Activated naive CD4-positive, alpha-beta T cell treated with anti-CD3 and anti-CD28 coated beads, Interleukin-2, amount 10 ng/mL, durations not matched to agents 7 days and 5 days (primary cell): ENCODE measurements at places on chromosomes 2 and 18.

GRCh38 chr18:31267823-31268481 lies 50.0 kb upstream of the DSG1 start:
- DNase-seq, result no peak

DNA sequence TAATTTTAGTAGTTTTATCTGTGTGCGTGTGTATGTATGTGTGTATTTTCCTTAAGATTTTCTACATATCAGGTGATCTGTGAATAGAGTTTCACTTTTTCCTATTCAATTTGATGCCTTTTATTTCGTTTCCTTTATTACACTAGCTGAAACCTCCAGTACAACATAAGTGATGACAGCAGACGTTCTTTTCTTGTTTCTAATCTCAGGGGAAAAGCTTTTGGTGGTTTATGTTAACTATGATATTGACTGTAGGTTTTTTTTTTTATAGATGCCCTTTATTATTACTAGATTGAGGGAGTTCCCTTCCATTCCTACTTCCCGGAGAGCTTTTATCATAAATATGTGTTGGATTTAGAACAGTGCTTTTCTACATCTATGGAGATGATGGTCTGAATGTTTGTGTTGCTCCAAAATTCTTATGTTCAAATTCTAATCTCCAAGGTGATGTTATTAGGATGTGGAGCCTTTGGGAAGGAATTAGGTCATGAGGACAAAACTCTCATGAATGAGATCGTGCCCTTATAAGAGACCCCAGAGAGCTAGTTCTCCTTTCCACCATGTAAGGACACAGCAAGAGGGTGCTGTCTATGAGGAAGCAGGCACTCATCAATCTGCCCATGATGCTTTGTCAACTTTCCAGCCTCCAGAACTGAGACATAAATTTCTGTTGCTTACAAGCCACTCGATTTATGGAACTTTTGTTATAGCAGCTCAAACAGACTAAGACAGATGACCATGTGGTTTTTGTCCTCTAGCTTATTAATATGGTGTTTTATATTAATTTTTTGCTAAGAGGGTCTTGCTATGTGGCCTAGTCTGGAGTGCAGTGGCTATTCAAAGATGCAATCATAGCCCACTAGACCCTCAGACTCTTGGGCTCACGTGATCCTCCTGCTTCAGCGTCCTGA lies 5.9 kb upstream of the RHBDD1 start:
- no peak for DNase-seq

DNA sequence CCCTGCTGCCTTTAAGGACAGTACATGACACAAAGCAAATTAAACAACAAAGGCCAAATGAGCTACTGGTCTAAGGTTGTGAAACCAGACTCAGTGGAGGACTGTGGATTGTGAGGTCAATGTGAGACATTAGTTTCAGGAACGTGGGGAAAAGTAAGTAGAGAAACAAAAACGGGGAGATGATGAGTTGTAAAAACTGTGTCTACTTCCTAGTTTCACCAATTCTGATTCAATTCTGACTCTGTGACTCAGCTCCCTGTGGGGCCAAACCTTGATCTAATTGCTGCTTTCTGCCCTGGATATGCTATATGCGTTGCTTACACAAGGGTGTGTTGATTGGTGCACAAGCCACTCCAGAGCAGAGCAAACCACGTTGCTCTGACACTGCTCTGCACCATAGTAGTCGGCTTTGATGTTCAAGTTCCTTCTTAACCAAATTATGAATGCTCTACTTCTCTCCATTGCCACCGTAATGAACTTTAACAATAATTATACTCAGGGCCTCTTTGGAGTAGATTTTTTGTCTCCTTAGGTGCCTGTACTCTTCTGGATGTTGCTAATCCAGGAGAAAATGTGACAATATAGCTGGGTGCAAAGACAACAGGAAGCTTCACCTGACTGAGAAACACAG lies 1640.1 kb upstream of the CELF4 start:
- no peak for DNase-seq

- no peak for DNase-seq
These were observed 64.7 kb upstream of the EDAR start for GRCh38 chr2:109053716-109054115.

DNA sequence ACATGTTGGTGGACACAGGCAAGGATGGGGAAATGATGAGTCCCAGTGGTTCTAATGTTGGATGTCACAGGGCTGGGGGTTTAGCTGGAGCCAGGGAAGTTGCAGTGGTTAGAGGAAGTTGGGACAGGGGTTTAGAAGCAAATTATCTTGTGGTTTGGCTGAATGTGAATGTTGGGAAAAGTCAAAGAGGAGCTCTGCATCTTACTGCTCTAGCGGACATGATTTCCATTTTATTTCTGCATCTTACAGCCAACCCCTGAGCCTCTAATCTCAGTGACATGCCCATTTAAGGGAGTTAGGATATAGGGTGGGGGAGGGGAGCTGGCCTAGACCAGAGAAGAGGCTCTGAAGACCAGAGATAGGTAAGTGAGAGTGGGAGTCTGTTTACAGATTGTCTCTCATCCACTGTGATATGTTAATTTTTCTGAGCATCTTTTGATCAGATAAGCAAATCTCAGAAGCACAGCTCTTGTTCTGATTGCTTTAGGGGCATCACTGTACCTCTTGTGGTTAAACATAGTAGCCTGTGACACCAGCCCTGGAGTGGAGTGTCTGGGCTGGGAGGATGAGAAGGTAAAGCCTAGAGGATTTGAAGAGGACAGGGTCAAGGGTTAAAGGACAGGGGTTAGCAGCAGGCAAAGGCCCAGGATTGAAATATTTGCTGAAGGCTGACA lies 43.6 kb downstream of the SETBP1 start:
- no peak for DNase-seq

- no peak for DNase-seq
These were observed 514.2 kb upstream of the MYT1L start for GRCh38 chr2:2845267-2845666.

DNA sequence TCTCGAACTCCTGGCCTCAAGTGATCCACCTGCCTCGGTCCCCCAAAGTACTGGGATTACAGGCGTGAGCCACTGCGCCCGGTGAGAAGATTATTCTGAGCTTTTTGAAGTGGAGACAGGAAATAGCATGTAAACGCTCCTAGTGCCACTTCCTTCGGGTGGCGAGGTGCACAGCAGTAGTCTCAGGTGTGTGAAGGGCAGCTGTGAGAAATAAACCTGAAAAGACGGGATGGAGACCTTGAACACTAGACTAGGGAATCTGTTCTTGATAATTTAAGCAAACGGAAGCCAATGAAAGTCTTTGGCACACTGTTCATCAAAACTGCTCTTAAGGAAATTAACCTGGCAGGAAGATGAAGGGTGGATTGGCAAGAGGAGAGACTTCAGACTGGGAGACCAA lies 439 bp upstream of the PLEKHH2 start:
- peak; percentile 49 for DNase-seq

GRCh38 chr2:132726155-132726554 lies 56.1 kb upstream of the LYPD1 start:
- DNase-seq, result no peak

- DNase-seq, result no peak
These were observed 34.0 kb upstream of the CYP26B1 start for GRCh38 chr2:72181616-72182015.

DNA sequence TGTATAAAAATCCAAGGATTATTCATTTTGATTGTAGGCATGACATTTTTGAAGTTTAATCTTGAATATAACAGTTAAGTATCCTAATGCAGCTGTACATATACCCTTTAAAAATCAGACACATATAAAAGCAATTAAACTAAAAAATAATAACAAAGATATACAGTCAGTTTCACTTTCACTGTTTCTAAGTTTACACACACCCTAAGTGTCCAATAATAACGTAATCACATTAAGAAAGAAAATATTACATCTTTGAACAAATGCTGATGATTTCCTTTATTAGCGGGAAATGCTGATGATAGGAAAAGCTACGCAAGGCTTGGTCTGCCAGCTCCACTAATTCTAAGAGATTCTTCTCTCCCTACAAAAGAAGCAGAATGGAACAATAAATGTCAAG lies 38.8 kb downstream of the RTTN start:
- no peak for DNase-seq
